HCT116 (cell line): ENCODE measurements at places on chromosomes 6 and 20. TPM values are rescaled to one million over a fixed set of nuclear protein-coding genes. Genes with fewer than 3 reads are reported as not detected.

GRCh38 chr20:14214046-14214445, 123.4 kb downstream of the FLRT3 start:
- no peaks in the 10 kb centered on the region for H3K4me1 ChIP-seq
- H3K36me3 ChIP-seq, result no peaks in the 10 kb centered on the region
- no peaks in the 10 kb centered on the region for H3K27me3 ChIP-seq
- H3K27ac ChIP-seq, result no peak overlapping the region
- no peak for DNase-seq
- H3K4me3 ChIP-seq, result no peak overlapping the region

- no peak for DNase-seq
- H3K4me3 ChIP-seq, result no peak overlapping the region
- no peaks in the 10 kb centered on the region for H3K27me3 ChIP-seq
- H3K4me1 ChIP-seq, result peaks cover 4% of the 10 kb centered on the region; the same call in 1 of the 2 replicates
- no peak overlapping the region for H3K27ac ChIP-seq
- H3K36me3 ChIP-seq, result no peaks in the 10 kb centered on the region
Observed at GRCh38 chr6:52610011-52610410, 33.2 kb upstream of the TRAM2 start.

DNA sequence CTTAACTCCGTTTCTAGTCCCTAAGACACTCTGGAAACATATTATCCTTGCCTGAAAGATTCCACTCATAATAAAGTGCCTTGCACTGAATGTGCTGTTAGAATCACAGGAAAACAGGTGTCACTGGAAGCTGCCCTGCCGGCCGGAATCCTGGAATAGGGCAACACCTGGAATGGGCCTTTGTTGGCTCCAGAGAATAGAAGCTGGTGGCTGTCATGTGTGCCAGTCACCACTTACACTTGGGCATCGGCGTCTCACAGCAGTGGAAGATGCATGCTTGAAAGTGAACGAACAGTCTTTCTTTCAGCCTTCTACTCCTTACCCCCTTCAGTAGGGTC, 90.8 kb upstream of the AFDN start:
- H3K36me3 ChIP-seq, result no peaks in the 10 kb centered on the region
- no peaks in the 10 kb centered on the region for H3K4me1 ChIP-seq
- no peaks in the 10 kb centered on the region for H3K27me3 ChIP-seq
- H3K27ac ChIP-seq, result no peak overlapping the region
- no peak for DNase-seq

DNA sequence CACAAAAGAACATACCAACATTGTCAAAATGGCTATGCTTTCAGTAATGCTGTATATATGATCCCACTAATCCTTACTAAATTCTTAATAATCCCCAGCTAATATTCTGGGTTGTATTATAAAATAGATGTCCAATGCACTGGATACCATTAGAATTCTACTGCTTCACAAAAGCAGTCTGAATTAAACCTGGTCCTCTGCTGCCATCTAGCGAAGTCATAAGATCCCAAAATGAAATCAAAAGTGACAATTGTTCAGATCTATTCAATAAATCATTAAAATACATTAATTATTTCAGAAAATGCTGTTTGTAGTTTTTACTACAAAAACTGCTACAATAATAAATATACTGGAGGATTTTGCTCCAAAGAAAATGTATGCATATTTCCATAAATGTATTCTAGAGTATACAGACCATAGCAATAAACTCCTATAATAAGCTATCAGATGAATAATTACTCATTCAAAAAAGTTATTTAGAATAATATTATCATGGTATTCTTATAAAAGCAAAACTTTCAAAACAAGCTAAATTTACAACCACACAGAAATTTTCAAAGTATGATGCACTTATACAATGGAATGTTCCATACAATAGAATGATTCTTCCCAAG, 92.6 kb downstream of the RNGTT start:
- no peak overlapping the region for H3K27ac ChIP-seq
- peaks cover 8% of the 10 kb centered on the region for H3K4me1 ChIP-seq
- H3K36me3 ChIP-seq, result no peaks in the 10 kb centered on the region
- H3K27me3 ChIP-seq, result no peaks in the 10 kb centered on the region

- H3K27ac ChIP-seq, result no peak overlapping the region
- H3K36me3 ChIP-seq, result no peaks in the 10 kb centered on the region
- H3K27me3 ChIP-seq, result no peaks in the 10 kb centered on the region
- peaks cover 3% of the 10 kb centered on the region; the same call in 1 of the 2 replicates for H3K4me1 ChIP-seq
- DNase-seq, result no peak
Observed at GRCh38 chr6:13494137-13494536, 6.7 kb upstream of the GFOD1 start.

DNA sequence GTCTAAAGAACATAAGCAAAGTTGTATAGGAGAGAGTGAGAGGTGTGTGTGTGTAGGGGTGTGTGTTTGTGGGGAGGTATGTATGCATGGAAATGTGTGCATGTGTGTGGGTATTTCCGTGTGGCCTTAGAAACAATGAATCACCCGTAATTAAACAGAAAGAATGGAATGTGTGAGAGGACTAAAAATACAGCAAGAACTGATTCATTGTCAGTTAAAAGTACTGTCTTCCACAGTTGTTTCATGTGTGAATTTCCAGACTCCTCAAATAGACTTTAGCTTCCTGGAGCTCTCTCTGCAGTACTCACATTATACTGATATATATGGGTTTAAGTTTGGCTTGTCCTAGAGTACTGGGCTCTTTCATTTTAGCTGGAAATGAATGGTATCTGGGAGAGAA, 145.7 kb downstream of the RIMS1 start:
- H3K4me1 ChIP-seq, result no peaks in the 10 kb centered on the region
- H3K27ac ChIP-seq, result no peak overlapping the region
- DNase-seq, result no peak
- H3K36me3 ChIP-seq, result no peaks in the 10 kb centered on the region

- peaks cover 6% of the 10 kb centered on the region; the same call in 1 of the 2 replicates for H3K36me3 ChIP-seq
- no peak for DNase-seq
- no peaks in the 10 kb centered on the region for H3K27me3 ChIP-seq
- H3K4me3 ChIP-seq, result no peak overlapping the region
Observed at GRCh38 chr6:111580401-111580800, 25.3 kb downstream of the TRAF3IP2 start.

- DNase-seq, result no peak
- H3K4me1 ChIP-seq, result no peaks in the 10 kb centered on the region
- H3K36me3 ChIP-seq, result no peaks in the 10 kb centered on the region
- H3K4me3 ChIP-seq, result no peak overlapping the region
Observed at GRCh38 chr6:15832841-15833240, 170.0 kb upstream of the DTNBP1 start.

DNA sequence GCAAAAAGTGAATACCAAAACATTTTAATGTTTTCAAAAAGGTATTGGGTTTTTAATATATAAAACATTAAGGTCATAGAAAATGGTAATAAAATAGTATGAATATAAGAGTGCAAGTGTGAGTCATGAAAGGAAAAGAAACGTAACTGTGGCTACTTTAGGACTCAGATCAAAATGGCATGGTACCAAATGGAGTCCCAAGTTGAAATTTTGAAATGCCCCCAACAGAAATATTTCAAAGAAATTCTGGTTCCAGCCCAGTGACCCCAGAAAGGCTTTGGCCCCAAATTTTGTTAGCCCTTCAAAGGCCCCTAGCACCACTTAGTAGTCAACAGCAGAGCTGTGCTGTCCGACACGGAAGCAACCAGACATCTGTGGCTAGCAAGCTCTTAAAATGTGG, 6.0 kb downstream of the COL12A1 start:
- 0 out of 2 replicates have a peak overlapping the region, but pooled peaks have one; percentile 20 for H3K27ac ChIP-seq
- H3K36me3 ChIP-seq, result no peaks in the 10 kb centered on the region
- peaks cover 37% of the 10 kb centered on the region for H3K4me1 ChIP-seq
- no peak for DNase-seq
- no peaks in the 10 kb centered on the region for H3K27me3 ChIP-seq

Gene PEX3
- 12.9 TPM for total RNA-seq

Gene C6orf141
- 31.6 TPM for total RNA-seq

Gene DEFB113
- not detected for total RNA-seq

Gene NAPB
- total RNA-seq, result 7.9 TPM

Gene TBC1D7
- total RNA-seq, result 13.7 TPM

DNA sequence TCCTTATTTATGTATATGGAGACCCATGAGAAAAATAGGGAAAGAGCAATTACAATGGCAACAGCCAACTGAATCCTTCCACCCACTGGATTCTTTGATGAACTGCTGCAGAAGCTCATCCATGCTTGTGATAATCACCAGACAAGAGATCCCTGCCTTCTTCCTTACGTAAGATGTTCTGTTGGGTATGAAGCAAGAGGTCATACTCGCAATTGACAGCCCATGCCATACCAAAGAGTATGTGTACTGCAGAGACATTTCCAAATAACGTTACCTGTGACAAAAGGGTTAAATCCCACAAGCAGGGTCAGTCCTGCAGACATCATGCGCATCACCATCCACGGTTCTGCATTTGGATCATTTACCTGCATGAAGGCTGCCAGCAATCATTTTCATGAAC, 27.8 kb downstream of the ELOVL5 start:
- H3K27me3 ChIP-seq, result no peaks in the 10 kb centered on the region
- DNase-seq, result no peak
- no peaks in the 10 kb centered on the region for H3K36me3 ChIP-seq
- no peak overlapping the region for H3K27ac ChIP-seq
- no peak overlapping the region for H3K4me3 ChIP-seq

GRCh38 chr6:35360349-35361138, 18.2 kb downstream of the PPARD start:
- peak overlapping the region; percentile 40 for H3K27ac ChIP-seq
- peaks cover 70% of the 10 kb centered on the region for H3K4me1 ChIP-seq
- no peak for DNase-seq
- no peaks in the 10 kb centered on the region for H3K27me3 ChIP-seq
- H3K4me3 ChIP-seq, result no peak overlapping the region

- no peaks in the 10 kb centered on the region for H3K27me3 ChIP-seq
- H3K4me3 ChIP-seq, result no peak overlapping the region
- H3K36me3 ChIP-seq, result peaks cover 8% of the 10 kb centered on the region
- DNase-seq, result no peak
- no peak overlapping the region for H3K27ac ChIP-seq
Observed at GRCh38 chr6:161091151-161091550, 99.6 kb downstream of the MAP3K4 start.

GRCh38 chr20:25196786-25197120, 1.2 kb downstream of the ENTPD6 start:
- DNase-seq, result no peak
- H3K27me3 ChIP-seq, result no peaks in the 10 kb centered on the region
- no peaks in the 10 kb centered on the region for H3K36me3 ChIP-seq
- H3K27ac ChIP-seq, result peak overlapping the region; percentile 80

DNA sequence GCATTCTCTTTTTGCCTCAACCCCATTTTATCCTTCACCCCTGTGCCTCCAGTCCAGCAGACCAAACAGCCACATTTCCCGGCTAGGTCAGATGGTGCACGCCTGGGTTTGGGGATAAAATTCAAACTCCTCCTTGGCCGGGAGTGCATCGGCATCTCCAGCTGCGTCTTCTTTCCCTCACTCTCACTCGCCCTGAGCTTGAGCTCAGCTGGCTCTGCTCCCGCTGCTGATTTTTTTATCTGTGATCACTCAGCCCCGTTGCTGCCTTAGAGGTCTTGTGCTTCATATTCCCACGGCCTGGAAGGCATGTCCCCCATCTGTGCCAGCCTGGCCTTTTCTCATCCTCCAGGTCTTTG, 6.8 kb upstream of the EZR start:
- no peaks in the 10 kb centered on the region for H3K4me1 ChIP-seq
- H3K27me3 ChIP-seq, result no peaks in the 10 kb centered on the region
- no peak overlapping the region for H3K4me3 ChIP-seq
- no peak overlapping the region for H3K27ac ChIP-seq

- H3K36me3 ChIP-seq, result no peaks in the 10 kb centered on the region
- peaks cover 13% of the 10 kb centered on the region for H3K4me1 ChIP-seq
- H3K27ac ChIP-seq, result peak overlapping the region; percentile 100
Observed at GRCh38 chr20:49916146-49917002, 1.0 kb upstream of the SPATA2 start.

- no peaks in the 10 kb centered on the region for H3K4me1 ChIP-seq
- H3K27me3 ChIP-seq, result no peaks in the 10 kb centered on the region; the same call in 1 of the 2 replicates
- H3K36me3 ChIP-seq, result no peaks in the 10 kb centered on the region
- no peak overlapping the region for H3K27ac ChIP-seq
- no peak overlapping the region for H3K4me3 ChIP-seq
- no peak for DNase-seq
Observed at GRCh38 chr6:15837205-15837604, 174.4 kb upstream of the DTNBP1 start.

Gene OLIG3
- total RNA-seq, result not detected

Gene RHAG
- 0.57 TPM for total RNA-seq

Gene TNFRSF6B
- 147 TPM for total RNA-seq

- H3K36me3 ChIP-seq, result no peaks in the 10 kb centered on the region
- peaks cover 19% of the 10 kb centered on the region for H3K4me1 ChIP-seq
- H3K27ac ChIP-seq, result peak overlapping the region; percentile 30; the same call in 1 of the 2 replicates
- no peaks in the 10 kb centered on the region for H3K27me3 ChIP-seq
- H3K4me3 ChIP-seq, result no peak overlapping the region
Observed at GRCh38 chr6:155171747-155172449, 91.9 kb upstream of the CLDN20 start.

DNA sequence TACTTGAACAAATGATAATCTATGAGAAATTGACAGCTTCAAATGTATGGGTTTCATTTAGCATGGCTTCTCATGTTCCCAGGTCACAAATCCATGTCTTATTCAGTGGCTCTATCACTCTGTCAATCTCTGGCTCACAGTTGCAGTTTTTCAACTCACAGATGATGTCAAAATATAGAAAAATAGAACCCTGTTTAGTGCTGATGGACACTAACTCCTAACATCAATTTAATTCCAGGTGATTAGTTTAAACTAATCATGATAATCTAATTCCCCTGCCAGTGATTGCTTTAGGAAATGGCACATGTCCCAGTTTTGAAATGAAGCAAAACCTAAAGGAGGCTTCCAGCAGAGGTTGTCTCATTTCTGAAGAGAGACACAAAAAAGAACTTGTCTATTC, 13.0 kb downstream of the KHDC1 start:
- H3K36me3 ChIP-seq, result no peaks in the 10 kb centered on the region
- no peaks in the 10 kb centered on the region for H3K4me1 ChIP-seq
- DNase-seq, result no peak
- H3K27me3 ChIP-seq, result no peaks in the 10 kb centered on the region
- no peak overlapping the region for H3K4me3 ChIP-seq

GRCh38 chr20:7716286-7716972, 223.8 kb downstream of the HAO1 start:
- H3K4me3 ChIP-seq, result no peak overlapping the region
- H3K27me3 ChIP-seq, result no peaks in the 10 kb centered on the region
- DNase-seq, result no peak
- no peaks in the 10 kb centered on the region for H3K36me3 ChIP-seq
- no peak overlapping the region for H3K27ac ChIP-seq
- no peaks in the 10 kb centered on the region for H3K4me1 ChIP-seq

- no peaks in the 10 kb centered on the region for H3K36me3 ChIP-seq
- no peak overlapping the region for H3K27ac ChIP-seq
- peaks cover 9% of the 10 kb centered on the region; the same call in 1 of the 2 replicates for H3K27me3 ChIP-seq
- no peaks in the 10 kb centered on the region for H3K4me1 ChIP-seq
Observed at GRCh38 chr6:31305703-31306219, 33.9 kb upstream of the HLA-C start.

DNA sequence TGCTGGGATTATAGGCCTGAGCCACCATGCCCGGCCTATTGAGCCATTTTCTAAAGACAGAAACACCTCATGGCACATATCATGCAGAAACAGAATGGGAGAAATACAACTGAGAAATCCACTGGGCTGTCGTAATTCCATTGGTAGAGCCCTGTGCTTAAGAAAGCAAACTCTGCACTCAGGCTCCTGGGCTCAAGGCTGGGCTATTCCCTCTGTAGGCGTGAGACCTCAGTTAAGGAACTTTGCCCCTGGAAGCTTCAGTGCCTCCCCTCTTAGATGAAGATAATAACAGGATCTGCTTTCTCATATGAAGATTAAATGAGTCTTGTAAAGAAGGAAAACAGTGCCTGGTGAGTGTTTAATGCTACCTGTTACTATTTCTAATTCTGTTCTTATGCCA, 120.3 kb downstream of the PXDC1 start:
- H3K36me3 ChIP-seq, result no peaks in the 10 kb centered on the region
- H3K4me1 ChIP-seq, result no peaks in the 10 kb centered on the region
- no peaks in the 10 kb centered on the region; the same call in 1 of the 2 replicates for H3K27me3 ChIP-seq
- H3K4me3 ChIP-seq, result no peak overlapping the region
- no peak overlapping the region for H3K27ac ChIP-seq
